Nucleus accumbens (tissue), 56 donors: ENCODE measurements at places on chromosomes 6 and 20.

- DNase-seq: no peak
These were observed 205.6 kb upstream of the FLRT3 start for GRCh38 chr20:14543040-14543439.

GRCh38 chr20:7516621-7517111 is 423.6 kb downstream of the HAO1 start:
- DNase-seq: no peak

GRCh38 chr20:58908221-58908620 is 55.7 kb downstream of the GNAS start:
- DNase-seq: no peak

DNA sequence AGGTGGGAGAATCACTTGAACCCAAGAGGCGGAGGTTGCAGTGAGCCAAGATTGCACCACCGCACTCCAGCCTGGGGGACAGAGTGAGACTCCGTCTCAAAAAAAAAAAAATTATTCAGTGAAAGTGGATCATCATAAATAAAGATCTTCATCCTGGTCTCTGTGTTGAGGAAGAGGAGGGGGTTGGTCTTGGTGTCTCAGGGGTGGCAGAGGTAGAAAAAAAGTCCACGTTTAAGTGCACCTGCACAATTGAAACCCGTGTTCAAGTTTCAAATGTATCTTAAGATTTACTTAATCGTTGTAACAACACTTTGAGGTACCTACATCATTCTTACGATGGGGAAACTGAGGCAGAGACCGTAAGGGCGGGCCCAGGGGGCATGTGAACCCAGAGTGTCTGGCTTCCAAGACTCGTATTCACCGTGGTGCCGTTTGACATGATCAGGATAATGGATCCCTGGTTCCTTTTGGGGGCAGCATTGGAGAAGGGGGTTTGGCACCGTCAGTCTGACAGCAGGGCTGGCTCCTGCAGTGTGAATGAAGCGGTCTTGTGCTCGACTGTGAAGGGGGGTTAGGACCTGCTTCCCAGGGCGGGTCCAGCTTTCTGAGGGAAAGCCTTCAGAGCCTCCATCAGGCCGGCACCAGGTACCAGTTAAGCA is 32.9 kb upstream of the ID1 start:
- no peak for DNase-seq

- no peak for DNase-seq
These were observed 488.3 kb downstream of the CDKAL1 start for GRCh38 chr6:21022343-21023107.

- no peak for DNase-seq
These were observed 108.8 kb downstream of the PPP1R14C start for GRCh38 chr6:150251566-150252186.

DNA sequence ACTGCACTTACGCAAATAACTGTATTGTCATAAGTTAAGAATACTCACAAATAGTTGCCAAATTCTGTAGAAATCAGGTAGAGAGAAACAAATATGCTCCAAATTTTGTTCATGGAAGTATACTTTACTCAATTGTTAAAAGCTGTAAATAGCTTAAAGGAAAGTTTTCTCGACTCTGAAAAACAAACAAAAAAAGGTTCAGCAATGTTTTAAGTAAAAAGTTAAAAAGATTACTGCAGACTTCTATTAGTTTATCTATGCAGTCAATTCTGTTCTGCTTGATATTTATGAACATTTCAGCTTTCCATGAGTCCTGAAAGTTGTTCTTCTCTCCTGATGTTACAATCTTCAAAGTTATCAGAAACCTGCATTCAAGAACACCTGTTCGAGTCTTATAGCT is 37.5 kb upstream of the FAM8A1 start:
- DNase-seq: no peak

DNA sequence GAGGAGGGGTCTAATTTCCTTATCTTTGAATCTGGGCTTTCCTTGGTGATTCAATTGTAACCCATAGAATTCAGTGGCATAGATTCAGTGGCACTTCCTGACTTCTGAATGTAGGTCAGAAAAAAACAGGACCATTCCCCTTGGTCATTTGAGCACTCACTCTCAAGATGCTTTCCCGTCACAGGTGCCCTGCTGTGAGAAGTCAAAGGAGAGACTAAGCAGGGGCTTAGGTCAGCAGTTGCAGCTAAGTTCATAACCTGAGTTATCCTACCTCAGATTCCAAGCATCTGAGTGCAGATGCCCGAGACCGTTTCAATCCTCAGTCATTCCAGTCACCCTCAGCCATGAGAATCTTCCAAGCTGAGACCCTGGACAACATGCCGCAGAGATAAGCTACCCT is 506.6 kb downstream of the FRK start:
- no peak for DNase-seq

DNA sequence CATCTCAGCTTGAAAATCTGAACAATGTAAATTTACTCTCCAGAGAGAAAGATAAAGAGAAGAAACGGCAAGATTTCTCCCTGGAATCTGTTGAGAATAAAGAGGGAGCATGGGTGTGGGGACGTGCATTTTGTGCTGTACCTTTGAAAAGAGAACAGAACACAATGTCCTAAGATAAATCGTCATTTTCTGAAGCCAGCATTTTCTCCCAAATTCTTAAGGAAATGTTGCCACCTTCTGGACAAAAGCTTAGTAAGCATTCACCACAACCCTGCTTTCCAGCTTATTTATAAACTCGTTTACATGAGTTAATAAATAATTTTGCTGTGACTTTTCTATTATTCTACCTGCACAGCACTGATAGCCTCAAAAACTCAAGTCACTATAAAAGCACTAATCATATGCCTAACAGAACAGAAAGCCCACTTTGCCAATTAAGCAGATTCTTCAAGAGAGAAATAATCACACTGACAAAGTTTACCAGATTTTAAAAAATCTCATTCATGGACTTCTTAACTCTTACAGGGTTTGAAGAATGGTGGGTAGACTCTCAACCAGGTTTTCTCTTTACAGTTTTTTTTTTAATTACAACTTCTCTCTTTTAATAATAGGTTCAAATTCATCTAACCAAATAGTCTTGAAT is 155.8 kb downstream of the MBOAT1 start:
- no peak for DNase-seq

DNA sequence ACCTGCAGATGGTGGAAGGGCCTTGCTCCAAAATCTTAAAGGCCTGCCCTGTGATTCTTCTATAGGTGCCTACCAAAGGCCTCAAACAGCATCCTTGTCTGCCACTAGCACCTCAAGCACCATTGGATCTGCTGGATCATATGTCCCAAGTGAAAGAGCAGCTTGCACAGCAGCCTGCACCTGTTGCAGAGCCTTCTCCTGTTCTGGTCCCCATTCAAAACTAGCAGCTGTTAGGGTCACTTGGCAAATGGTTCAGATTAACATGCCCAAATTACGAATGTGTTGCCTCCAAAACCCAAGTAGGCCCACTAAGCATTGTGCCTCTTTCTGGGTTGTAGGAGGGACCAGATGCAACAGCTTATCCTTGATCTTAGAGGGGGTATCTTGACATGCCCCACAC is 99.6 kb upstream of the F13A1 start:
- DNase-seq: no peak

GRCh38 chr6:74065705-74066104 is 369.7 kb downstream of the CD109 start:
- no peak for DNase-seq

DNA sequence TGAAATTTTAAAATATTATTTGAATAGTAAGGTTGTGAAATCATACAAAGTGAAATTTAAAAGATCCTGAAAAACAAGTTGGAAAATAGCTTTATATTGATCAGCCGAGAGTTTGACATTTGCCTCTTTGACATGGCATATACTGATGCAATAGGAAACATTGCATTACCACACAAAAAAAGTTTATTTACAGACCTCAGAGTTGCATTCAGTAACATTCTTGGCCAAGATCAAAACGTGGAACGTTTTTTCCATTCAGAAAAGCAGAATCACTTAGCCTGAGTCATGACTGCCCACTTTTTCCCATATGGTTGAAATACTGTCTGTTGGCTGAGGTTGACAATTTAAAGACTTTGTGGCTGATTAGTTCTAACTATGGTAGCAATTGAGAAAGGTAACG is 55.1 kb upstream of the BACH2 start:
- no peak for DNase-seq

DNA sequence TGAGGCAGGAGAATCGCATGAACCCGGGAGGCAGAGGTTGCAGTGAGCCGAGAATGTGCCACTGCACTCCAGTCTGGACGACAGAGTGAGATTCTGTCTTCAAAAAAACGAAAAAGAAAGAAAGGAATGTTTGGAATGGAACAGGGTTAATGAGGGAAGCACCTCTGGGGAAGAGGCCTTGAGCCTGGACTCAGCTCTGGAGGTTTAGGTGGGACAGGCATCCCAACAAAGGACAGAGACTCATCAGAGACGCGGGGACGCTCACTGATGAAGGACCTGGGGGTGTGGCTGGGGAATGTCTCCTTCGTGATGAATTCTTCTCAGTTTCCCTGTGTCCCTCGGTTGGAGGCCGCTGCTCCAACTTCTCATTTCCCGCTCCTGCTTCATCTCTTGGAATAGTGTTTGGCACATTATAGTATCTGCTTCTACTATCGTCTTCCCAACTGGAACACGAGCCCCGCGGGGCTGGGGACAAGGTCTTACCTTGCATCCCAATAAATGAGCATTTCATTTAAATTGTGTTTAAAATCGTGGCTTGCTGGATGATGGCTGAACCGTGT is 27.6 kb downstream of the KIF25 start:
- no peak for DNase-seq

DNA sequence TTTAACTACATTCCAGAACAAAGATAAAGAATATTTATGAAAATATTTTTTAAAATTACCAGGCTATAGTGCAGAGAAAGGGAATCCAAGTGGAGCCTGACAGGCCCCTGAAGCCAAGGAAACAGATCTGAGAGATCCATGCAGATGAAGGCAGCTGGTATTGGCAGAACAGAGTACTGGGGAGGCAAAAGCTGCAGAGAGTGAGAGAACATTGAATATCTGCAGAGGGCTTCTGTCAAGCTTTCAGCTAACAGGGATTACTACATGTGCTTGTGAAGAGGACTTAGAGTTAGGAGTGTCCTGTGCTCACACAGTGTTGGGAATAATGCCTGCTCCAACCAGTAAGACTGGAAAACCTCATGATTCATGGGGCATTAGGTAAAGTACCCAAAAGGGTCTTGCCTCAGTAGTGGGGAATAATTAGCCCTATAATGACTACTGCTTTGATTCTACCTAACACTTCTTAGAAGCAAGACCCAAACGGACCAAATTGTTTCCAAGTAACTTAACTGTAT is 657.2 kb downstream of the DHX35 start:
- DNase-seq: no peak

DNA sequence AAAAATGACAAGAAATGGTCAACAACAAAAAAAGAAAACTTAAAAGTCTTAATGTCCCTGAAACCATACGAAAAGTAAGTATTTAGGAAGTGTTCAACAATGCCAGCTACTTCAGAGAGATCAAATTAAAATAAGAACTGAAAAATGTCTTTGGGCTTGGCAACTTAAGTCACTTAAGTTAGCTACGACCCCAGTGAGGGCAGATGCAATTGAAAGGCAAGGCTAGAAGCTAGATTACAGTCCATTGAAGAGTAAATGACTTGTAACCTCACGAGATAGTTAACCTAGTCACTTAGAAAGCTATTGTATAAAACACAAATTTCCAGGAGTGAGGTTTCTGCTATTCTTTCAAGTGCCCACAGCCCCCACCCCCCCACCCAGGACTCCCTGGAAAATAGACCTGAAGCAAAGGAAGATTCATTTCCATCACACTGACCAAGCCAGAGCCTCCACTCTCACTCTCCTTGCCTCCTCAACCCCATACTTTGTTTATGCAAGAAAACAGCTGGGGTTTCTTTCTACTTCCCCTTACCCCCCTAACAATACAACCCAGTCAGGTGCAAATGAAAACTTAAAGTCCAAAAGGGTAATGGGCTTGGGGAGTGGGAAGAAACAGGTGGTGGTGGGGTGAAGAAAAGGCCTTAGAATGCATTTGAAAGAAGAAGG is 14.6 kb downstream of the RTN4IP1 start:
- DNase-seq: no peak

- DNase-seq: no peak
These were observed 22.2 kb upstream of the CCN5 start for GRCh38 chr20:44692932-44693480.

- no peak for DNase-seq
These were observed 71.1 kb downstream of the KIF6 start for GRCh38 chr6:39654121-39654520.

DNA sequence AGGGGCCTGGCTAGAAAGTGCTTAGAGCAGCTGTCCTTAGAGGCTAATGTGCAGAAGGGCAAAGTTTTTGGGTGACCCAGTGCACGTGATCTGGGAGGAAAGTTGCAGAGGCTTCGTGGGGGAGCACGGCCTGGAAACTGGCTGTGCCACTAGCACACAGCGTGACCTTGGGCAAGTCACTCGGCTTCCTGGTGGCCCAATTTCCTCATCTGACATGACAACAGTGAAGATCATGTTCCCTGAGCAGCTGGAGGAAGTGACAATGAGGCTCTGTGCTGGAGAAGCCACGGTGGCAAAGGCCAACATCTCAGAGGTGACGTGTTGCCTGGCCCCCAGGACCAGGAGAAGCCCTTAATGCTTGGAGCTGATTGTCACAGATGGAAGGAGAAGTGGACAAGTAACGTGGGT is 99.5 kb downstream of the FOXC1 start:
- no peak for DNase-seq

- no peak for DNase-seq
These were observed 917.1 kb downstream of the KIF16B start for GRCh38 chr20:15656124-15656523.

GRCh38 chr20:1734269-1734858 is 76.8 kb upstream of the SIRPG start:
- DNase-seq: no peak

- DNase-seq: no peak
These were observed 259.9 kb downstream of the ADGRG6 start for GRCh38 chr6:142561511-142562265.

GRCh38 chr6:85669735-85670194 is 27.1 kb upstream of the SYNCRIP start:
- no peak for DNase-seq

- no peak for DNase-seq
These were observed 590.7 kb downstream of the MEI4 start for GRCh38 chr6:78243519-78243918.

- DNase-seq: no peak
These were observed 47.1 kb upstream of the EDN3 start for GRCh38 chr20:59253325-59253724.

DNA sequence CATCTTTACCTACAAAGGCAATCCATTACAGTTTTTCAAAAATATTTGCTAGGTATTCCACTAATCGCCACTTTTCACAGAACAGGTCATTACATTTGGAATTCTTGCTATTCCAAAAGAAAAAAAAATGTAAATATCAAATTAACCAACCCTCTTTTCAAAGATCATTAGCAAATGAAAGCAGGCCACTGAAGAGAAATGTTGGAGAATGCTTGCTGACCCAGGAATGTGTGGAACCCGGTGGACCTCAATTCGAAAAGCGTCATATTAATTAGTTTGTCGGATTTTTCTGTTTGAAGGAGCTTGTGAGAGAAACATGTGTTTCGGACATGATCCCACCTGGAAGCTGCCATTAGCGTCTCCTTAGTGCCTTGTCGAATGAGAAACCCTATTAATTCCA is 27.9 kb upstream of the SERPINB9 start:
- DNase-seq: no peak

DNA sequence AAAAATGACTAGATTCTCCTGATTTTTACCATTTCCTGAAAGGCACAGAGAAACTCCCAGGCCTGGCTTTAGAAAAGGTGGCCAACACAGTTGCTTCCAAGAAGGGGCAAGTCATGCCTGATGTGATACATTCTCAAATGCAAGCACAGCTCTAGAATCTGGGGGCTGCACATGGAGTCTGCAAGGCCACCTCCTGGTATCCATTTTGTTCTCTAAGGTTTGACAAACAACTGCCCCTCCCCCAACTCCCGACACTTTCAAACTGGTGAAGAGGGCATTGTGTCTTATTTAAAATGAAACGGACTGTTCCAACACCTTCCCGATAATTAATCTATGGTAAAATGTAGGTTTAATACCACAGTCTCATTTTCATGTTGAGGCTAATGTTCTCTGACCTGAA is 220.2 kb upstream of the CEP162 start:
- no peak for DNase-seq
